Stimulated activated CD4-positive, alpha-beta T cell treated with anti-CD3 and anti-CD28 coated beads, TNF-alpha, amount 100 ng/mL, for 24 hours (primary cell): ENCODE measurements at places on chromosomes 2 and 18.

DNA sequence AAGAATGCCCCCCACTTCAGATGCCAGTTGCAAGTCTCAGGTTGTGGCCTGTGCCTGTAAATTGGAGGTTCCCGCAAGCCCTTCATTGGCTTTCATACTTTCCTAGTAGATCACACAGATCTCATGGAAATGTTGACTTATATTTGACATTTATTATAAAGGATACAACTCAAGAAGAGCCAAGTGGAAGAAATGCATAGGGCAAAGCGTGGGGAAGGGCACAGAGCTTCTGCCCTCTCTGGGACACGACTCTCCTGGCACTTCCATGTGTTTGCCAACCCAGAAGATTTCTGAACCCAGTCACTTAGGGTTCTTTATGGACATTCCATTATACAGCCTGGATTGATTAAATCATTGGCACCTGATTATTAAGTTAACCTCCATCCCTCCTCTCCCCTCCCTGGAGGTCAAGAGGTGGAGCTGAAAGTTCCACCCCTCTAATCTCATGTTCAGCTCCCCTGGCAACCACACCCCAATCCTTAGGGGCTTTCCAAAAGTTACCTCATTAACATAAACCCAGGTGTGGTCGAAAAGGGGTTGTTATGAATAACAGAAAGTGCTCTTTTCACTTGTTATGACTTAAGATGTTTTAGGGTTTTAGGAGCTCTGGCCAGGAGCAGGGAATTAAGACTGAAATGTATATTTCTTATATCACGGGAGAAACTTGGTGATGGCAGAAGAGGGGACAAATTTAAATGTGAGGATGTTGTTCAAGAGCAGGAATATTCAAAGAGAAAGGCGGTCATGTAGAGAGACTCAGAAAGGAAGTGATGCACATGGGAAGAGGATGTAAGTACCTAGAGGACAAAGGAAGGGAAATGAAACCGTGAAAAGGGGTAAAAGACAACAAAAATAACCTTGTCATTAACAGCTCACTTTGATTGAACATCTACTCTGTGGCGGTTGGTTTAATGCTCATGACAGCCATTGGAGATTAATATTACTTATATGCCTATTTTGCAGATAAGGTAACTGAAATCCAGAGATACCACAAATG lies 31.8 kb downstream of the SP100 start:
- DNase-seq = no peak

DNA sequence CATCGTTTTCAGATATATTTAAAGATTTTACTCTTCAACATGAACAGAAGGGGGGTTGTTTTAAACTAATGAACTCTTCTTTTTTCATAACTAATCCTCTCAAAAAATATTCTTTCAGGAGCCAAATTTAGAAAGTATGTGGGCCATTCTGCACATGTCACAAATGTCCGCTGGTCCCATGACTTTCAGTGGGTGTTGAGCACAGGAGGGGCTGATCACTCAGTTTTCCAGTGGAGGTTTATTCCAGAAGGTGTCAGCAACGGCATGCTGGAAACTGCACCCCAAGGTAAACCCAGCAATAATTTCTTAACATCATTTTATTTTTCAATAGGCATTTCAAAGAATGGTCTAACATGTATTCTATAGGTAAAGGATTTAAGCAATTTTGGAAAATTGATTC lies 136.0 kb downstream of the EML6 start:
- DNase-seq = no peak

- no peak for DNase-seq
Measured at GRCh38 chr2:120293096-120294007, 40.7 kb downstream of the RALB start.

DNA sequence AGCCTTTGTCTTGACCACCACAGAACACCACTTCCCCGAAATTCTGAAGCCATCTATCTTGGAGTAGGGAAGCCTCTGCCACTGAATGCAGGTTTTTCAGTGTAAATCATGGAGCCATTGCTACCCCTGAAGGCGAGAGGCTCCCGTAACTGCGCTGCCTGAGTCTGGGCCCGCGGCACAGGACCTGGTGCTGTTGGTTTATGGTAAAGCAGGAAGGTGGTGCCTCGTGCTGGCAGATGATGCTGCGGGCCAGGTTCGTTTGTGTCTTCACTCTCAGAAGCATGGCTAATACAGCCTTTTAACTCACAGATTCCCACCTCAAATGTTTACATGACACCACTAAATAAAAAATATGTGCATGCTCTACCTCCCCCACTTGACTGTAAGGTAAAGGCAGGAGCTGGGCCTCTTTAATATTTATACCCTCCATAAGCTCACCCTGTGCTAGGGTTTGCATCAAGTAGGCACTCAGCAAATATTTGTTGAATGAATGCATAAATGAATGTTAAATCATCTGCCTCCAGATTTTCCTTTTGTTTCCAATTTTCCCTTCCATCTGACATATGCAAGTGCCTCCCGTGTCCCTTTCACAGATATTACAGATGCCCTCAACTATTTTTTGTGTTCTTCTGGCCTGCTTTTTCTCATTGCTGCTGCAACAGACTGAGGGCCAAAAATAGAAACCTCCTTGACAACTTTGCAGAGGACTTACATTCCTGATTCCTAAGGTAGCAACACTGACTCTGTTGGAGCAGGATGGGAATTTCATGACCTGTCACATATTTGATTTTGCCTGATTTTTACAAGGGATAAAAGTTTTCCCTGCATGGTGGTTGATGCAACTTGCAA lies 83.5 kb upstream of the CPO start:
- no peak for DNase-seq
